ENCODE measurements at places on chromosomes 3 and 15.

DNA sequence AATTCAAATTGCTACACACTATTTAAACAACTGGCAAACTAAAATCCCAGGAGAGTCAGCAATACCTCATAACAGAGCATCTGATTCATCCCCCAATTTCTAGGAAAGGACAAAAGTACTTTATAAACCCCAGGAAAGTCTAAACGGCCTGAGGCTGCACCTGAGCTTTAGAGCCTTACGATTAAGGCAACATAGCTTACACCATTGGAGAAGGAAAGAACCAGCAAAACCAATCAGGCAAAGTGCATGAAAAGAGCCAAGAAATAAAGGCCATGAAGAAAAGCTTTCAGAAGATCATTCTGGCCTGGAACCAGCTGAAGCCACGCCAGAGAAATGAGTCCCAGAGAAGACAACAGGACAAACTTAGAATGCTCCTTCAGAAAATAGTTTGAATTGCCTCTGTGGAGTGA, 48.1 kb downstream of the PTPN9 start:
- no peak for DNase-seq

DNA sequence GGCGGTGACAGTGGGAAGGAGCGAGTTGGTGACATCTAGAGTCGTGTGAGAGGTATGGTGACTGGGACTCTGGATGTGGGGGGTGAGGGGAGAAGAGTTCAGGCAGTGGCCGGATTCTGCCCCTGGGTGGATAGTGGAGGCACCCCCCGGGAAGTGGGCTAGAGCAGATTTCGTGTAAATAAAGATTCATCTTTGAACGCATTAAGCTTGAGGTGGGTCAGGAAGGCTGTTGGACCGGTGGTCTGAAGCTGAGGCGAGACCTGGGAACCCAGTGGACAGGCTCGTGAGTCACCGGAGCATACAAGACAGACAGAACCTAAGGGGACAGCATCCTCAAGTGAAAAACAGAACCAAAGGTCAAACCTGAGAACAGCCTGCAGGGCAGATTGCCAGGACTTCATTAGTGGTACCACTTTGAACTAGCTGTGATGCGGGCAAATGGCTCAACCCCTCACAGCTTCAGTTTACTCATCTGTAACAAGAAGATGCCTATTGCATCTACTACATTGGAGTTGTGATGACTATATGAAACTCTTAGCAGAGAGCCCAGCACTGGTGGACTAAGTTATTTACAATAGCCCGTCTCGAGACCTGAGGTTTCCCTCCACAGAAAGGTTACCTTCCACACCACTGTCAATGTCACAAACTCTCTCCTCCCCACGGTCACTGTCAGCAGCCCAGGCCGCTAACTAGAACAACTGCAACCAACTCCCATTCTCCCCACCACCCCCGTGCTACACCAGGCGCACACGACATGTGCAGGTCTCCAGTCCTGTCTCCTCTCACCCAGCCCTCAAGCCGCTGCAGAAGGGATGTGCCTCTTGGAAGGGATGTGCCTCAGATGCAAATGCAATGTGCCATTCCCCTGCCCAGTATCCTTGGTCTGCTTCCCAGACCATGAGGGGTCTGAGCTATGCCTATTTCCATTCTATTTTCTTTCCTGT, 901 bp upstream of the CLN6 start:
- DNase-seq, result peak; percentile 35

DNA sequence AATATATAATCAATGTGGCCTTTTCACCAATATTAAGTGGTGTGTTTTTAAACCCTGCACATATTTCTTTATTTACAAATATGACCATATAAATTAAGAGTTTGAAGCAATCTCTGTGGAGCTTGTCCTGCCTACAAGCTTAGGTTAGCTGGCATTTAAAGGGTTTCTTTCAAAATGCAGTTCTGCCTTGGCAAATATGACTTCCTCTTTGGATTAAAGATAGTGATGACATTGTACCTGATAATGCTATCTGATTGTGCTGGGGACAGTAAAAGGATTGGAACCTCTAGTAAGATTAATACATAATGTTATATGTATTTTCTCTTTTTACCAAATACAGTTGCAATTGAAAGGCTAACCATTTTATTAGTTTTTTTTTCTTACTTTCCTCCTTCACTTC, 249.1 kb downstream of the OTOL1 start:
- no peak for DNase-seq

DNA sequence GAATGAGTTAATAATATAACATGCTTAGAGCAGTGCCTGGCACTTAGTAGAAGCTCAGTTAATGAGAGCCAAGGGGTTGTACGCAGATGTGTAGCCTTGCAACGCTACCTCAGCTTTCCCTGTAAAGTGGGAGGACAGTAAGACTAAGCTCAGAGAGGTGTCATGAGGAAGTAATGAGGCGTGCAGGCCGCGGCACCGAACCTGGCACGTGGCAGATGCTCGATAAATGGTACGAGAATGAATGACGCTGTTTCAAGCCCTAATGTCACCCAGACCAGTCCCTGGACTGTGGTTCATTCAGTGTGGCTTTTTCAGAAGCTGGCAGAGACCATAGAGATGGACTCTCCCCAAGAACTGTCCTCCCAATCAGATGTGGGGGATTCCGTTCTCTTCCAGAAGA, 21.2 kb downstream of the GRIP2 start:
- DNase-seq, result no peak

GRCh38 chr3:20225769-20226168, 39.8 kb upstream of the SGO1 start:
- peak; percentile 13 for DNase-seq

GRCh38 chr15:88388686-88389085, 78.5 kb downstream of the MRPL46 start:
- no peak for DNase-seq

- no peak for DNase-seq
Observed at GRCh38 chr3:111210866-111211564, 139.4 kb downstream of the NECTIN3 start.

- DNase-seq, result no peak
Observed at GRCh38 chr3:108437439-108437838, 73.0 kb downstream of the MYH15 start.

GRCh38 chr15:90309020-90309419, 43.1 kb upstream of the ZNF774 start:
- DNase-seq, result no peak

GRCh38 chr15:76582550-76582949, 246.0 kb downstream of the ISL2 start:
- DNase-seq, result no peak

DNA sequence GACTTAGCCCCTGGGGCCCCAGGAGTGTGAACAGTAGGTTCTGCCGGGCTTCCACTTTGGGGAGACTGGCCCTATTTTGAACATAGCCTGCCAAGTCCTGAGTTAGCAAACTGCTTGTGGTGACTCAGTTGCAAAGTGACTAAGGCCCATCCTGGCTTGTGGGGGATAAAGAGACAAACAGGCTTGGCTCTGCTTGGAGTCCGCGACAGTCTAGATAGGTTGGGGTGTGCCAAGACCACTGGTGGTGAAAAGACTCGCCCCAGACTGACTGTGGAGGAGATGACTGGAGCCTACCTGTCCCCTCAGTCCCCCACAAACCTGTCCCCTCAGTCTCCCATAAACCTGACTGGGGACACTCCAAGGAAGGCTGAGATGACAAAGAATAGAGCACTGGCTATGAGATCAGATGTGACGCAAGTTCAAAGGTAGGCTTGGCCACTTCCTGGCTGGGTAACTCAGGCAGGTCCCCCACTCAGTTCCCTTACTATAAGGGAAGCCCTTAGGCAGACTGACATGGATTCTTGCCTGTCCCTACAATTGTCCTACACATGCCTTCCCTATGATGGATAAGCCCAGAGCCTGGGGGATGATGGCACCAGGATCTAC, 4.3 kb downstream of the DNASE1L3 start:
- no peak for DNase-seq

- no peak for DNase-seq
Observed at GRCh38 chr3:62939707-62940106, 64.5 kb upstream of the CADPS start.

- no peak for DNase-seq
Observed at GRCh38 chr15:68933001-68933400, 2.7 kb downstream of the SPESP1 start.

All from erythroblast (primary cell).